Tongue (tissue), 3 donors: ENCODE measurements at places on chromosomes 4 and X.

- no peak for DNase-seq
Measured at GRCh38 chrX:131544218-131544617, 344 bp downstream of the OR13H1 start.

DNA sequence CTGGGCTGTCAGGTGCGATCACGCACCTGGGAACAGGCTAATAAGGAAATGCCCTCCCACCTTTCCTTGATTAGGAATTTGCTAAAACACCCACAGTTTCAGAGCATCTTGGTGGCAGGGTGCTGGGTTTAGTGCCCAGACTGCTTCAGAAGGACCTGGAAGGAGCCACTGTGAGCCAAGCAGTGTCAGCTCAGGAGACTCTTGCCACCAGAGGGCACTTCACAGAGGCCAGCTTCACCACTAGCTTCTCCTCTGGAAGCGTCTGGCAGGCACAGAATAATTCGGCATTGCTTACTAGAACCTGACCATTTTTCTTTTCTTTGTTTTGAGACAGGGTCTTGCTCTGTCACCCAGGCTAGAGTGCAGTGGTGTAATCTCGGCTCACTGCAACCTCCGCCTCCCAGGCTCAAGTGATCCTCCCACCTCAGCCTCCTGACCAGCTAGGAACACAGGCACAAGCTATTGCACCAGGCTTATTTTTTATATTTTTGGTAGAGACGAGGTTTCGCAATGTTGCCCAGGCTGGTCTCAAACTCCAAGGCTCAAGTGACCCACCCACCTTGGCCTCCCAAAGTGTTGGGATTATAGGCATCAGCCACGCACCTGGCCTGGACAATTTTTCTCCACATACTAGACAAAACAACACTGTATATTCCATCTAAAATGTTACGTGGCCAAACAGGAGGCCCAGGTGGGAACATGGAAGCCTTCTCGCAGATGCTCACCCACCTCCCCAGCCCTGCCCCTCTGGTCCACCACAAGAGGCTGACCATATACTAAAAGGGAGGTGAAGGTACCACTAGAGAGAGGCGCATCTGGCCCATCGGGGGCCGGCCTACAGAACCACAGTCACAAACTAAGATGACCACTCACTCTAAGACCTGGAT is 14.1 kb downstream of the NOP14 start:
- no peak for DNase-seq

GRCh38 chr4:71186257-71186565 is 152.6 kb upstream of the SLC4A4 start:
- DNase-seq = no peak

- no peak for DNase-seq
Measured at GRCh38 chr4:77538574-77539157, 67.0 kb upstream of the CXCL13 start.

GRCh38 chrX:153903991-153904957 is at the start of gene AVPR2:
TSS of gene AVPR2 (plus strand) at chrX:153904673. CDS start at chrX:153905146, 473 bp downstream.
- DNase-seq = no peak

DNA sequence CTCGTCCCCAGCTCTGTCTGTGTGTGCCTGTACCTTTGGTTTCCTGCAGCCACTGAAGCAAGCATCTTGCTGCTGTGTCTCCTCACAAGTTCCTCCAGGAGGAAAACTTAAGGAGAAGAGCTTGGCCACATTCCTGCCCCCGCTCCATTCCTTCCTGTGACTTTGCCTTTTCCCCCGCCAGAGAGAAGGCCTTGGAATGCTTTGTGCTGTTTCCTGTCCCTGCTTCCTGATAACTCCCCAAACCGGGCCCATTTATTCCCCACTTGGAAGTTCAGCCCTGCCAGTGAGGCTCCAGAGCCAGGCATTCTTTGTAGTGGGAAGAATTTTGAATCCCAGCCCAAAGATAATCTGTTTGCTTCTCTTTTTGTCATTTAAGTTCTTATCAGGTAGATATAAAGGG is 33.1 kb downstream of the SMIM10L2A start:
- no peak for DNase-seq

DNA sequence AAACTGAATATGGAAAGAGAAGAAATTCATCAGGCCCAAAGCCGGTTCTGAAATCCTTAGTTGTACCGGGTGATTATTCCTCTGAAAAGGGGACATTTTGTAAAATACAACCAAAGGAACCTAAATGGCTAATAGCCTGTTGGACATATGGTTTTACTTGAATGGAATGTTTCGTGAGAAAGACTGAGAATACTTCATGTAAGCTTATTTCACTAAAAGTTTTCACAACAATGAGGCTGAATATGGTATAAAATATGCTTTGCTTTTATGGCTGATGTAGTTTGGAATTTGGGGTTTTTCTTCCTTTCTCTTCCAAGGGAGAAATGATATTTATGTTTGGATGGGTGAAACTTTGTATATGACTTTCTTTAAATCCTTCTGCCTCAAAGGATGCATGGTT is 2.7 kb downstream of the GRIA3 start:
- DNase-seq = no peak

GRCh38 chr4:128688033-128688721 is 121.3 kb upstream of the JADE1 start:
- no peak for DNase-seq
